Amniotic stem cell (primary cell): ENCODE measurements at places on chromosomes 12 and 14.

GRCh38 chr14:87278415-87278814 lies 714.6 kb downstream of the GALC start:
- no peak for DNase-seq

DNA sequence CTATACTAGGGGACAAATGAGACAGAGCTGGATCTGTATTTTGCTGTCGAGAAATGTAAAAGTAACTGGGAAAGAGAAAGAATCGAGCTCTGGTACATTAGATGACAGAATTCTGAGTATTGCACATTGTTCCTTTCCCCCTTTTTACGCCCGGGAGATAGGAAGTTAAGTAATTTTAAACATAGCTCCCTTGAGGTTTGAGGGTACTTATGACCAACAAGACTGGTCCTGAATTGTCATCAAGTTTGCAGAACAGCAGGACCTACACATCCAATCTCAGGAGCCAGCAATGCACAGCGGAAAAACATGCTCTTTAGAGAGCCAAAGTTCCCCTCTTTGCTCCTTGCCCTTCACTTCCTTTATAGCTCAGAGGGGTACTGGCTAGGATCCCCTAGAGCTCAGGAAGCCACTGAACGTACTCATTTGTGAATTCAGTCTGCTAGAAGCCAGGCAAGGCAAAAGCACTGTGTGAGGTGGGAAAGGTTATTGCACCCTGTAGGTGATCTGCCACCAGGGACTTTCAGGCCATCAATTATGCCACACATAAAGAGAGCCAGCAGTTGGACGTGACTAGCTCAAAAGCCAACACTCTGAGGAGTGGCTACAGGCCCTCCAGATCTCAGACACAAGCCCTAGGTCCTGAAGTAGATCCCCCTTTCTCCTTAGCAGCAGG lies 333.8 kb downstream of the KCNH5 start:
- DNase-seq: no peak

DNA sequence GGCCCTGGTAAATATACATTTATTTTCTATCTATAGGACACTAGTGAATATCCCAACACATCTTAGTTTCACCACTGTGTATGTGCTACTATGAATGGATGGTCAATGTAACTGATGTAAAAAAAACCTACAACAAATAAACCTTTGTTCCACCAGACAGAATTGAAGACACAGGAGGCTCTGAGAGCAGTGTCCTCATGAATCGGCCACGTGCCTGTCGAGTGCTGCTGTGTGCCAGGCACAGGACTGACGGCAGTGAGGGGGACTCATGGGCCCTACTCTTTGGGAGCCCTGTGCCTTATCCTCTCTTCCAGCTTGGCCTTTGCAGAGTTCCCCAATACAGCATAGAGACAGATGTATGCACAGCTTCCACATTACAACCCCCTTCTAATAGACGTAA lies 18.2 kb downstream of the CINP start:
- DNase-seq: no peak

DNA sequence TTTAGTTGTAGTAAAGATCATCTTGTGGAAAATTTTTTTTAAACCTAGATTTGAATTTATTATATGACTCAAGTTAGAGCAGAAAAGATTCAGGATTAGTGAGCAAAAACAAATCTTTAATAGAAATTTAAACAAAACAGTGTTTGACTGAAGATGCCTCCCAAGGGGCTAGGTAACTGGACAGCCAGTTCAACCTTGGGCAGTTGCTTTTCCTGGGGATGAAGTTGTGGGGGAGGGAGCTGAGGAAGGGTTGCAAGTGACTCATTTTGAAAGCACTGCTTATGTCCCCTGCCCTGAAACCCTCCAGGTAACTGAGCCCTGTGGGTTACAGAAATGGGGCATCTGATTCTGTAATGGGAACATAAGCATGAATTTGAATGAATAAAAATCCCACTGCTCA lies 13.1 kb downstream of the CFAP54 start:
- DNase-seq: no peak

DNA sequence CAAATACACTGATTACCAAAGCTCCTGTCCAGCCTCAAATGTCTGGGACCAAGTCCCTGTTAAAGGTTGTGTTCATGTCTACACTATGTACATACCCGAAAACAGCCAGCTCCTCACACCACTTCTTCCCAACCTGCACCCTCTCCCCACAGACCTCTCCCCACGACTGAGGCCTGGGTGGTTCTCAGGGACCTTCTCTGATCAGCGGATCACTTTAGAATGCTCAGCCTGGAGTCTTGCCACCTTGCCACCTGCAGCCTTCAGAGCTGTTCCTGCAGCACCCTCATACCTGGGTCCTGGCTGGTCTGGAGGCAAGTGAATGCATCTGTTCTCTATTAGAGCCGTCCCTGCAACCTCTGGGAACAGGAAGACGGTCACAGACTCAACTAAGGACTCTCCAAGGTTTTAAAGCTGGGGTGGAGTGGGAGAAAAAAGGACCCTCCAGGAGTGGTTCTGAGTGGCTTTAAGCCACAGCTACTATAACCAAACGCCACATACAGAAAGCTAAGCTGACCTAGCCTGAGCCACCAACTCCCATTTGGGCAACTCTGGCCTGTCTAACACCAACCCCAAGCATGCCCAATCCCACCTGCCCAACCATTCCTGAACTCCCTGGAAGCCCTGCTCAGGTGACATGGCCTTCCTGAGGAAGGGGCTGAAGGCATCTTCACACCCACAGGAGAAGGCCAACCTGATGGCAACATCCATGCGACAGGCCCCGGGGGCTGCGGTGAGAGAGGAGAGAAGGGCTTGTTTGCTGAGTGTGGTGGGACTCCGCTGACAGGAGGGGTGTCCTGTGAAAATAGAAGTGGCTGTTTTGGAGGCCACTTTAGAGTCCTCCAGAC lies 8.6 kb downstream of the KRT2 start:
- no peak for DNase-seq

- DNase-seq: no peak
These were observed 21.8 kb downstream of the CFAP251 start for GRCh38 chr12:121939992-121940766.

- no peak for DNase-seq
These were observed 96.9 kb downstream of the ADGRD1 start for GRCh38 chr12:131050463-131051154.

- no peak for DNase-seq
These were observed 36.8 kb upstream of the TUBA1A start for GRCh38 chr12:49225576-49226166.

DNA sequence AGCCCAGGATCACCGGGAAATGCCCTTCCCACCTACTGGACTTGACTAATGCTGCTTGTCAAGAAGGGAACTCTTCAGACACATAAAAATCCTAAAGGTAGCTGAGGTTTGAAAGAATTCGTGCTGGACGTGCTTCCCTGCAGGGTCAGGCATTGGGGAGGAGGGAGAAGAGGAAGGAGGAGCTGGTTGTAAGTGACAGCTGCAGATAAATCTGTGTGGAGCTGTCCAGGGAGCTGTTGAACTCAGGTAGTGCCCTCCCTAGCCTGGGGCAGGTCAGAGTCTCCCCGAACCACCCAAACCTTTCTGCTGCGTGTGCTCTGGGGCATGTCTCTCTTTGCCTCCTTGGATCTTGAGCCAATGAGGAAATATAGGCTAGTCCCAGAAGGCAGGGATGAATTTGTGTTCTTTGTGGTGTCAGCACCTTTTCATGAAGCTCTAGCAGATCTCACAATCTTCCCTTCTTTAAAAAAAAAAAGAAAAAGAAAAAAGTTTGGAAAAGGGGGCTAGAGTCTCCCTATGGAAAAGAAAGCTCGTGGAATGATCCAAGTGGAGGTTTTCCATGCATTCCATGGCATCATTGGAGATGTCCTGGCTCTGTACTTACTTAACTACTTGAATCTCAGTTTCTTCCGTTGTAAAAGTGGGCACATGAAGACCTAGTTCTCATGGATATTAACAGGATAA lies 23.6 kb upstream of the FOS start:
- DNase-seq: no peak

DNA sequence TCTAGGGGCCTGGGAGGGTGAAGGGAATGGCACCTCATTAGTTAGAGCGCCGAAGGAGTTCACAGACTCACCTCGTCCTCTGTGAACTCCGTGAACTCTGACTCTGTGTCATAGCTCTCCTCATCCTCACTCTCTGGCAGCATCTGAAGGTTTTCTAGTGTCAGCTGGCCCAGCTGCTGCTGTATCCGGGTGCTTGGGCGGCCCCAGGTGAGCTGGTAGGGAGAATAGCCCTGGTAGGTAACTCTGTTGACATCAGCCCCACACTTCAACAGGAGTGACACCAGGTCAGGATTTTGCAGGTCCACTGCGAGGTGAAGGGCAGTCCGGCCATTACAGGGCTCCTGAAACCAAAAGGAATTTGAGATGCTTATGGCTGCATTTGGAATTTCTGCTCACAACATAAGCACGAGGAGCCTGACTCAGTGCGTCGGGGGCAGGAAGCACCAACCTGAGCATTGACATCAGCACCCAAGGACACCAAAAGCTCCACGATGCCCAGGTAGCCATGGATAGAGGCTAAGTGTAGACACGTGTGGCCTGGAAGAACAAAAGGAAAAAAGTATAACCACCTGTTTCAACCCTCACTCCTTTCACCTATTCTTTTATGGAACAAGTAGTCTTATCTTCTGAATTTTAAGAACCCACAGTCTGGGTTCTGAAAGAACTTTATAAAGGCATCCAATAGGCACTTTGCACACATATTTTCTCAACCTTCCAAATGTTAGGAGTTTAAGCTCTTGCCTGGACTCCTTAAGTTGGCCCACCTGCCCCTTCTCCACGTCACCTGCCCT lies 2.0 kb downstream of the NFKBIA start:
- no peak for DNase-seq

GRCh38 chr12:95548056-95548538 lies 3.2 kb downstream of the USP44 start:
- DNase-seq: no peak

DNA sequence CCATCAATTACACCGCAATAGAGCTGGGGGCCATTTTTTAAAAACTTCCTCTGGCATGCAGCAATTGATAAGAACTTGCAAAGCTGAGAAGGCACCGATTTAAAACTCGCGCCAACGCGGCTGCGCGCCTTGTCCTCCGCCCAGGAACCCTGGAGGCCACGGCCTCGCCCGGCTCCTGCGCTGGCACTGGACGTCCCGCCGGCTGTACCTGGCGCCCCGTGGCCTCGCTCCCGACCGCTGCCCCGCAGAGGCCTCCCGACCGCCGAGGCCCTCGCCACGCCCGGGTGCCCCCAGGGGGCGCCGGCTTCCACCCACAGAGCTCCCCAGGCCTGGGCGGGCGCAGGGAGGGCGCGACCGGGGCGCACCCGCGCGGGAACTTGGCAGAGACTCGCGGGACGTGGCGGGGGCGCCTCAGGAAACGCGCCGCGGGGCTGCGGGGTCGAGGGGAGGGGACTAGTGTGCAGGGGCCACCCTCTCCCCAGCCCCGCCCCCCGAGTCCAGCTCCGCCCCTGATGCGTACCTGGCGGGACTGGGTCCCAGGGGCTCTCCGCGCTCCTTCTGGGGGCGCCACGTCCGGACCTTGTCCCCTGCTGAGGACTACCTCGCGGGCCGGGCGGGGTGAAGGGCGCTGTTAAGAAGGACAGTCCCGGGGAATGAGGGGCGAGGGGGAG lies 65.7 kb downstream of the TNFAIP2 start:
- DNase-seq: no peak

DNA sequence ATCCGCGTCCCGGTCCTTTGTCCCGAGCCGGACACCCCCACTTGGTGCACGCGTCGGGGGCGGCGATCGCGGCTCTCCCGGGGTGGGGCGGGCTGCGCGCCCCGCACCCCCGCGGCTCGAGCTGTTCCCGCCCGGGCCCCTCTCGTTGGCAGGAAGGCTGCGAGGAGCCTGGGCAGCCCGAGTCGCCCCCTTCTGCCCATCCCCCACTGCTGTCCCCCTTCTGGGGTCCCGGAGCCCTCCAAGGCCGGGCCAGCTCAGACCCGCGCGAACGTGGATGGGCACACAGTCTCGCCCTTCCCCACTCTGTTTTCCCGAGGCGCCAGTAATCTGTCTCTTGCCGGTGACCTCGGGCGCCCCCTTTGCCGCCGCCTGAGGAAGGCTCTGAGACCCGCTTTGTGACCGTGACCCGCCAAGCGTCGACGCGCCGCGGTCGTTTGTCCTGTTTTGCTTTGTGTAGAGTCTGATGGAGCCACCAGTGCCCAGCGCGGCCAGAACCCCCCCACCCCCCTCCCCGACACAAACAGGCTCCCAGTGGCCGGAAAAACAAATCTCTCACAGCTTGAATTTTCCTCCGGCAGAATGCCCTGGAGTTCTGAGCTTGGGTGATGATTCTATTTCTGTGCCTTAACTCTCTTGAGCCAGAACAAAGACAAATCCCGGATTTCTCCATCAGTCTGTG lies 610 bp downstream of the C14orf132 start:
- no peak for DNase-seq

DNA sequence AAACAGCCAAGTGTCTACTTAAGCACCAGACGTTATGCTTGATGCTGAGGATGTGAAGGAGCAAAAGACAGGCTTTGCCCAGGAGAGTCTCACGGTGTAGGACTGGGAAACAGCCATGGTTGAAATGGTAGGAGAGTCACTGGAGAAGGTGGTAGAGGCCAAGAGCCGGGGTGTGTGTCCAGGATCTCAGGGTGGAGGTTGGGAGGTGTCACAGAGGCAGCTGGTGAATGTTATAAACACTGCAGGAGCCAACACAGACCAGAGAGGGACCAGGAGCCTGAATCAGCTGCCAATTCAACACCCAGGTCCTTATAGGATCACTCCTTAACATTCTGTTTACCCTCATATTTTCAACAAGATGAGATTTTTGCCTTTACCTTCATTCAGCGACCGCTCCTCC lies 7.5 kb downstream of the NID2 start:
- DNase-seq: no peak

- no peak for DNase-seq
These were observed 342.7 kb downstream of the CACNA1C start for GRCh38 chr12:2395354-2395977.

DNA sequence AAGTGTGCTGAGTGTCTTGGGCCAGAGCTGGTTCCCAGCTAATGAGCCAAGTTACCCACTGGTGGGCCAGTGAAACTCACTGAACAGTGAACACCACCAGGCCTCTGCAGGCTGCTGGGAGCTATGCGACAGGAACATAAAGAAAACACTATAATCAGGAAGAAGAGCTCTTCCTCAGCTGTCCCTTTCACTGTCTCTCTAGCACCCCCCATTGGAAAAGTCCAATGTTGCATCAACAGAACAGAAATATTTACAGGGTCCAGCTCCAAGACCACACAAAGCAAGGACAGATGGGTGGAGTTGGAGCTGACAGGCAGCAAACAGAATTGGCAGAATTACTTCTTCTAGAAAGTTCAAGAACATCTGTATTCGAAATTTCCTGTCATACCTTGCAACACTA lies 903.6 kb upstream of the TMEM132C start:
- no peak for DNase-seq

DNA sequence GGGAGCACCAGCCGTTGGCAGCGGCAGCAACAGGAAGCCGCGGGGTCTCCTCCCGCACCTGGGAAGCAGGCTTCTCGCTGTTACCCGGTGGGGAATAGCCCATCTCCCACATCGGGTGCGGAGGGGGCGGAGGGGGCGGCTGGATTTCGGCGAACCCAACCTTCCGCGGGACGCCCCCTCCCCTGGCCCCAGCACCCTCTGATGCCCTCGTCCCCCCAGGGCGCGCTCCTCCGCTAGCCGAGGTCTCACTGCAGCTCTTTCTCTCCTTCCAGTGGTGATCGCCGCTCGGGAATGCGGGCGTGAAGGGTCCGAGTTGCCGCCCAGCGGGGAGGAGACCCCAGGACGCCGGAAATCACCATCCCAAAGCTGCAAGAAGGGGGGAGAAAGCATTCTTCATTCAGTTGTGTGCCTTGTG lies 303 bp downstream of the SAMD4A start:
- no peak for DNase-seq

- no peak for DNase-seq
These were observed 120.7 kb upstream of the PWP1 start for GRCh38 chr12:107564946-107565345.

- peak; percentile 24 for DNase-seq
These were observed 87.2 kb upstream of the FGD4 start for GRCh38 chr12:32312049-32312670.

GRCh38 chr14:71395151-71395604 lies 487.9 kb downstream of the PCNX1 start:
- DNase-seq: no peak
